ENCODE measurements at places on chromosomes 2 and 18.

DNA sequence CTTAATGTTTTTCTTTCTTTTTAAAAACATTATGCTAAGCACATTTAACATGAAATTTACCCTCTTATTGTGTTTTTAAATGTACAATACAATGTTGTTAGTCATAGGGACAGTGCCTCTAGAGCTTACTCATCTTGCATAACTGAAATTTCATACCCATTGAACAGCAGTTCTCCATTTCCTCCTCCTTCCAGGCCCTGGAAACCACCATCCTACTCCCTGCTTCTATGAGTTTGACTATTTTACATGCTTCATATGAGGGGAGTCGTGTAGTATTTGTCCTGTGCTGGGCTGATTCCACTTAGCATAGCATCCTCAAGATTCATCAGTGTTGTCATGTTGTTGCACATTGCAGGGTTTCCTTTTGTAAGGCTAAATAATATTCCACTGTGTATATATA lies 92.6 kb downstream of the SPATS2L start:
- no peak for DNase-seq

DNA sequence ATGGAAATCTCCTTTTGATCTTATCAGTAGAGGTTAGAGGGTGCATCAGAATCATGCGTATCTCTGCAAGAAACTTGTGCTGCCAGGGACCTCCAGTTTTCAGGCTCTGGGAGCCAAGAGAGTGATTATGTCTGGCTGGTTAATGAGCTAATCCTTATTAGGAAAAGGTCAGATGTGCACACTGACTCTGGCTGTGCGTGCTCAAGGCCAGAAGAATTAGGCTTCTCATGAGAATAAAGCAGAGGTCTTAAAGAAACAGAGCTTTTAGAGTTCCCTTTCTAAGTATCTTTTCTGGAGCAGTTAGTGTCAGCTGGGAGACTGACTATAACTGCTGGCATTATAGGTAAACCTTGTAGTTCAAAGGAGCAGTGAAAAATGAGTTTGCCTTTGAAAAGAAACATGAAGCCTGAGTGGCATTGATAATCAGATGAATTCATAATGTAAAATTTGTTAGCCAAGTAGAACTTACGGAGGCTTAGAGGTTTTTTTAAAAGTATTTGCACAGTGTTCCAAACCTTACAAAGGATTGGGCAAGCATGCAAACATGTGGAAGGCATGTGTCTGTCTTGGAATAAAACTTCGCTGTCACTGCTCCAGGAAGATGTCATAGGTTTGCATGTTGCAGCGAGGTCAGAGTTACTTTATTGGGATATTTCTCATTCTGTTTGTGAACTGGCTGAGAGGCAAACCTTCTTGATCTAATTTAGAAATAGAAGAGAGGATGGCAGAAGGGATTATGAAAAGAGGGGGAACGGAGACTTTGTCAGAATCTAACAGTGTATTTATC lies 151.7 kb downstream of the ARHGAP28 start:
- no peak for DNase-seq

DNA sequence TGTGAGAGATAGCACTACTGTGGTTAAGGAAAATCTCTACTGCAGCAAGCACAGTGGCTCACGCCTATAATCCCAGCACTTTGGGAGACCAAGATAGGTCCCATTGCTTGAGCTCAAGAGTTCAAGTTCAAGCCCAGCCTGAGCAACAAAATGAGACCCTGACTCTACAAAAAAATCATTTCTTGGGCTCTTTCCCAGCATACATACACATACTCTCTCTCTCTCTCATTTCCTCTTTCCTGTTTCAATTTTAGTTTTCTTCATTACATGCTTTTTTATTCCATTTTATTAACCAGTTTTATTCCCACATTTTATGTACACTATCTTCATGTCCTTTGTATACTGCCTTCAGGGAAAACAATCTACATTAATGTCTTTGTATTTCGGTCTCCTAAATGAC lies 14.6 kb downstream of the WDR33 start:
- no peak for DNase-seq

DNA sequence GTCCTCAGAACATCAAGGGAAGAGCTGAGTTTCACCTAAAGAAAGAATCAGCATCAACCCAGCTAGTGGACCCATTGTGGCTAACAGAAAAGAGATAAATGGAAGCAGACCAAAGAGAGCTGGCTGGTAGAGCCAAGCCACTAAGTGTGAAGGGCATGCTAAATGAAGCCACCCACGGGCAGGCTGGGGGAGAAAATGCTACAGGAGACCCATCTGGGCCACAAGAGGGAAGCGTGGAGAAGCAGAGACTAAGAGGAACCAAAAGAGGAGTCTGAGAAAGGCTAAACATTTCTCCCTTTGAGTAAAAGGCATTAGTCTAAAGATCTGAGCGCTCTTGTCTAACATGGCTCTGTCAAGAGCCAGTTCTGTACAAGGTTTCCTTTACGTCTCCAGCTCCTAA lies 15.8 kb downstream of the CWC22 start:
- no peak for DNase-seq

GRCh38 chr18:23835506-23835905 lies 146.3 kb downstream of the LAMA3 start:
- DNase-seq = no peak

DNA sequence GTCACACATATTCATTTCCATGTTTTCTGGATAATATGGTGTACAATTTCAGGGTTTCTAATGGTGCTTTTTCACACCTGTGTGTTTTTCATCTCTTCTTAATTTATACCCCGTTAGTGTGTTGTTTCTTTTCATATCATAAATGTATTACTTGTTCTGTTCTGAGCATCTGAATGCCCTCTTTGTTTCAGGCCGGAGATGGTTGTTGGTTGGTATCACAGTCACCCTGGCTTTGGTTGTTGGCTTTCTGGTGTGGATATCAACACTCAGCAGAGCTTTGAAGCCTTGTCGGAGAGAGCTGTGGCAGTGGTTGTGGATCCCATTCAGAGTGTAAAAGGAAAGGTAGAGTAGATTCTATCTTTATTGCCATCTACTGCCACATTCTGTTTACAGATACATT lies 45.1 kb upstream of the TBR1 start:
- no peak for DNase-seq

DNA sequence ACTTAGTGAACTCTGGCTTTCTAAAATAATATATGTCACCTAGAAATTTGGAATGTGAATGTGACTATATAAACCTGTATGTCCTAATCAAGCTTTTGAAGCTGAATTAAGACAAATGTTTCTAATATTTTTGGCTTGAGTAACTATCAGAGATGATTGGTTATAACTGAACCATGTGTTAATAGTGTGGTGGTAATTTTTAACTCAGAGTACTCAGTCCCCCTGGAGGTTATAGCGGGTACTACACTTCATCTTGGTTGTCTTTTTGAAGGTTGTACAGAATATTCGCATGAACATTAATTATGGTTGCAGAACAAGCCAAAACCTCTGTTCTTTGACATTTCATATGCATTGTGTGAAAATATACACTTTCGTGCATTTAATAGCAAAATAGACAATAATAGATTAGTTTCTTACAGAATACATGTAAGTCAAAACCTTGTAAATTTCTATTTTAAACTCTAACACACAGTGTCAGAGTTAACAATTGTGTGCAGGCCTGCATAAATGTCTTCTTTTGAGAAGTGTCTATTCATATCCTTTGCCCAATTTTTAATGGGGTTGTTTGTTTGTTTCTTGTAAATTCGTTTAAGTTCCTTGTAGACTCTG lies 86.0 kb downstream of the OSBPL6 start:
- DNase-seq = peak; percentile 33

DNA sequence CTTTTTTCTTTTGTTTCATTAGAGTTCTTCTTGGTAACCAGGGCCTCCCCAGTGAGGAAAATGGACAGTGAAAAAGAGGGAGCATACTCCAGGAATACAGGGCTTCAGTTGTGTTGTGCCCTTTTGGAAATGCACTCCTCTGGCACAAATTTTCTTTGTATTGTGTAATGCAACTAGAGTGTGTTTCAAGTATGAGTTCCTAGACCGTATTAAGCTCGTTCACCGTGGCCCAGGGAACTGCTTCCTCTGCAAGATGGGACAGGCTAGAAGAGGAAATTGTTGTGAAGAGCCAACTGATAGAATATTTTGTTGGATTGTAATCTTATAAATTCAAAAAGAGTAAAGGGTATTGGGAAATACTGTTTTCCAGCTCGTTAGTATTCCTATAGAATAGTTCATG lies 137.2 kb upstream of the TTC39C start:
- no peak for DNase-seq

- DNase-seq = peak; percentile 43
Observed at GRCh38 chr2:45651415-45652089, at the start of gene PRKCE. Gene PRKCE (plus strand): TSS chr2:45651675.

GRCh38 chr2:25251422-25252273 lies 83.3 kb upstream of the POMC start:
- DNase-seq = peak; percentile 39

DNA sequence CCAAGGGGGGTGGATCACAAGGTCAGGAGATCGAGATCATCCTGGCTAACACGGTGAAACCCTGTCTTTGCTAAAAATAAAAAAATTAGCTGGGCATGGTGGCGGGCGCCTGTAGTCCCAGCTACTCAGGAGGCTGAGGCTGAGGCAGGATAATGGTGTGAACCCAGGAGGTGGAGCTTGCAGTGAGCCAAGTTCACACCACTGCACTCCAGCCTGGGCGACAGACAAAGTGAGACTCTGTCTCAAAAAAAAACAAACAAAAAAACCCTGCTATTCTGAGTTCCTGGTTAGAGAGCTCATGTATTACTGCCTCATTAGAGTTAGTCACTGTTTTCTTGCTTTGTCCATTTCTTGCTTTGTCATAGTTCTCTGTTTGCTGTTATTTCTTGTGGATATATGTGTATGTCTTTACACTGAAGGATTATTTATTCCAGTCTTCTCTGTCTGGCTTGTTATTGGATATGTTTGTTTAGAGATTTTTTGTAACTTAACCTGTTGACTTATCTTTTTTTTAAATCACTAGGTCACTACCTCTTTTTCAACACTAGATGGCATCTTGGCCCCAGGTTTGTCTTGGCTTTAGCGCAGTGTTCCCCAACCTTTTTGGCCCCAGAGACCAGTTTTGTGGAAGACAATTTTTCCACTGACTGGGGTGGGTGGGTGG lies 17.0 kb downstream of the TTLL4 start:
- no peak for DNase-seq

DNA sequence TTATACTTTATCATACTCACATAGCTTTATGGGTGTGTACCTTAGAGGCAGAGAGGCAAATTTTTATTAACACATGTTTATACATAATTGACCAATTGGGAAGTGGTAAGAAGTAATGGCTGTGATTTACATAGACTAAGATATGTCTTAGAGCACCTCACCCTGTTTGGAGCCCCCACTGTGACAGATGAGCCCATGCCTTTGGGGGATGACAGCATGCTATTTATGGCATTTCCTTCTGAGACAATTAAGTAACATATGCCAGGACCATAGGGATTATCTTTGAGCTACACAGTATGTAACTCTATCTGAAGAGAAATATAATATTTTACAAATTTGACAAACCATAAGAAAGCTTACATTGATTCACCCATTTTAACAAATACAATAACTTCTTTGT lies 1655.3 kb upstream of the ACVR2A start:
- no peak for DNase-seq

- DNase-seq = no peak
Observed at GRCh38 chr2:117961201-117961600, 52.7 kb downstream of the CCDC93 start.

Measured in activated gamma-delta T cell treated with Interleukin-2 at 50 U/mL for 16 hours (primary cell).